ENCODE measurements at places on chromosomes 1 and 21.
A peak's percentile ranks its signal among the peaks of the same experiment; 100 is the strongest.

GRCh38 chr1:182198006-182198605 is 136.6 kb upstream of the ZNF648 start:
- DNase-seq = no peak

DNA sequence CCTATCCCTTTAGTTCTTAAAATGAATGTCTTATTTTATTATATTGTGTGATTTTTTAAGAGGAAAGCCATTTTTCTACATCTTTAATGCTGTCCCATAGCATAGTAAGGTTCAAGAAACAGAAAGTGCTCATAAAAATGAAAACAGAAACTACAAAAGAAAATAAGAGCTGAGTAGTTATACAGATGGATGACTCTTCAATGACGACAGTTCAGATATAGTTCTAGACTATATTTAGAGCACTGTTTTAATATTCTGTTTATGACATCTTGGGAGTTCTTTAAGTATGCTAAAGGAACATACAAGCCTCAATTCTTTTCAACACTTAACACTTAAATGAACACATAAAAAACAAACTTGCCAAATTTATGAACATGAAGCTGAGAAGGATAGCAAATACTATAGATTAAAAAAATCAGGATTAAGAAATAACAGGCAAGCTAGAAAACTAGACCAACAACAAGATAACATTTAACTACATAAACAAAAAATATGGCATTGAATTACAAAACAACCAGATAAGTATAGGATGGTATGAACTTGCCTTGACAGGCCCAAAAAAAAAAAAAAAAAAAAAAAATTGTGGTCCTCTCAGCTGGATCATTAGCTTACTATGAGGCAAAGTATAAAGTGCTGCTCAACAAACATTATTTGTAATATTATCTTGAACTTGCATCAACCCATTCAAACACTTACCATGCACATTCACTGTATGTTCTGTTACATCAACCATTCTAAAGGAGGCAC is 87.9 kb downstream of the ZZZ3 start:
- no peak for DNase-seq

GRCh38 chr1:236654957-236655356 is 31.3 kb upstream of the ACTN2 start:
- DNase-seq = no peak

GRCh38 chr1:97307151-97307550 is 585.6 kb downstream of the PTBP2 start:
- no peak for DNase-seq

- no peak for DNase-seq
These were observed 8.8 kb downstream of the RAB7B start for GRCh38 chr1:205994346-205994745.

- no peak for DNase-seq
These were observed 25.3 kb downstream of the SERTAD4 start for GRCh38 chr1:210257698-210258529.

GRCh38 chr1:113046569-113046968 is 26.4 kb upstream of the LRIG2 start:
- no peak for DNase-seq

GRCh38 chr1:230283678-230284077 is 142.5 kb downstream of the PGBD5 start:
- DNase-seq = no peak

- DNase-seq = no peak
These were observed 477 bp downstream of the ICMT start for GRCh38 chr1:6235296-6235677.

GRCh38 chr1:224747578-224747977 is 131.5 kb downstream of the CNIH3 start:
- DNase-seq = no peak

DNA sequence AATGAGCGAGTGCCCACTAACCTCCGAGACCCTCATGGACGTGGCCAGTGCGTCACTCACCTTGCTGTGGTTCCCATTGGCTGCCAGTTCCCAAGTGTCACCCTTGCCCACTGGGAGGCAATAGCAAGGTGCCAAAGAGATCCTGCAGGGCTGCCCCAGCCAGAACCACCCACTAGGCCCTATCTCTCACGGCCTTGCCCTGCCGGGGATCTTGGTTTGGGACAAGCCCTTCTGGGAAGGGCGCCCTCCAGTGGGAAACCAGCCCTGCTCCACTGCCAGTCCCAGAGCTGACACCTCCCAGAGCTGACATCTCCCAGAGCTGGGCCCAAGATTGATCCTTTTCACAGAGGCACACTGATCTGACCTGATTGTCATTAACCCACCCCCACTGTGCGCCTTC is 2.1 kb upstream of the SELENON start:
- no peak for DNase-seq

DNA sequence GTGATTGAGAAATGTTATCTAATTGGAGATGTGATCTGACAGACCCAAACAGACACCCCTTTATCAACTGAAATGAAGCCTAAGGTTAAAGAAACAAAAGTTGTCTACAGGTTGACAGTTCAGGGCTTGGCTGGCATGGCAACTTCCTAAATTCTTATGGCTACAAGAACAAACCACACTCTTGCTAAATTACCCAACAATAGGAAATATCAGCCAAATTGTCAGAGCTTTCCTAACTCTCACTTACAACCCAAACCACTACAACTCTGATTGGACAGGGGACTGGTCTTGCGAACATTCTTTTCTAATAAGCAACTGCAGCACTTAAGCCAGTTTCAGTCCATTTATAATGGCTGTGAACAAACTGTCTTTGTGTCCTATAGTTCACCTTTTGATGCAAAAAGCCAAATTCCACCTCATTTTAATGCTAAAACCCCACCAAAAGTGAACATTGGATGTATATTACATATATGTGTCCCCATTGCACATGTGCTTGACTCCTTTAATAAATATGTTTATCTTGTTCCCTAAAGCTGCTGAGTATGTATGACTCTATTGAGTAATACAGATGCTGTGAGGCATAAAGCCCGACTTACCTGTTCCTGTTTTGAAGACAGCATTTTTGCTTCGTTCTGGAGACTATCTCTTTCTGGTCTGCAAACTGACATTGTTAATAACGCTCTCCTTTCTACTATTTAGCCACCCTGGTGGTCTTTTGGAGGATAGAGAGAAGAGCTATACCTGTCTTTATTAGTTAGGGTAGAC is 101.3 kb upstream of the HMCN1 start:
- DNase-seq = peak; percentile 41

- DNase-seq = no peak
These were observed 57.9 kb downstream of the EPRS1 start for GRCh38 chr1:219988387-219988786.

DNA sequence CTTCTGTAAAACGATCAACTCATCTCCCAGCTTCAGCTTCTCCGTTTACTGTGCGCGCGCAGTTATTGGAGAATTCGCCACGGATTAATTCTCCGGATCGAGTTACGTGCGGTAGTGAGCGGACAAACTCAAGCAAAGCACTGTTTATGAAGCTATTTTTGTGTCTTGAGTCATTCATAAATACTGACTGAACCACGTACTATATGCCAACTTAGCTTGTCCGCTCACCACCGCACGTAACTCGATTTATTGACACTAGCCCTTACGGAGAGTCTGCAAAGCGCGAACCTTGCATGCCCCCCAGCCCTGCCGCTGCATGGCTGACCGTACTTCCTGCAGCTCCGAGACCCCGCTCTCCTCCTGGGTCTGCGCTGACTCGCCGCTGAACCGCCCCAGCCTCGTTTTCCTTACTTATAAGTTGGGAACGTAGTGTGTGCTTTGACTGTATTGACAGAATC is 773 bp downstream of the CHD1L start:
- DNase-seq = no peak

- DNase-seq = no peak
These were observed 54.8 kb downstream of the VCAM1 start for GRCh38 chr1:100774370-100774769.

DNA sequence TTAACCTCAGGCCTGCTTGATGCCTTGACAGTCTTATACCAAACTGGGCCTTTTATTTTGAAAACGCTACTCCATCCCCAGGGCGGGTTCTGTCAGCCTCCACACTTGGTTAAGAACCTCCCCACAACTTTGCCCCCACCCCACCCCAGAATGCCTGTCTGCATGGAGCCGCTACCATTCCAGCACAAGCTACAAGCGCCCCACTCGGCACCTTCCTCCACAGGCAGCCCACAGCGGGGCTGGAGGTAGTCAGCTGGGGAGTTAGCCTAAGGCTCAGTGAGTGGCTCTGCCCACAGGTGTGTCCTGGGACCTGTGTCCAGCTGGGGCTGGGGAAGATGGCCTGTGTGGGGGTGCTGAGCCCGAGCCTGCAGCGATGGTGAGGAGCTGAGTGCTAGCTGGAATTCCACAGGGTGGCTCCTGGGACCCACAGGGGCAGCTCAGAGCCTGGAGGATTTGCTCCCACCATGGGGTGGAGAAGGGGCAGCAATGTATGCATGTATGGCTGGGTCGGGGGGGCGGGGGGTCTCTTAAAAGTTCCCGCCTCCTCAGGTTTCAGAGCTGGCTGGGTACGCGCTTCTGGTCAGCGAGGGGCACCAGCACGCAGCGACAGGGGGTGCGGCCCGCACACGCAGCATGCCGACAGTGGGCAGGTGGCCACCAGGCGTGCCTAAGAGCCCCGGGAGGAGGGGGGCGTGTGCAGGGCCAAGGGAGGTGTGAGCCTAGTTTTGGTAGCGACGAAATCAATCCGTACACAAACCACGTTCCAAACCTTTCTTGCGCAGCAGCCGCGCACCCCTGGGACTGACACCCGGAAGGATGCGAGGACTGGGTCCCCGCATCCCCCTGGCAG is 917 bp downstream of the ETNK2 start:
- DNase-seq = no peak

DNA sequence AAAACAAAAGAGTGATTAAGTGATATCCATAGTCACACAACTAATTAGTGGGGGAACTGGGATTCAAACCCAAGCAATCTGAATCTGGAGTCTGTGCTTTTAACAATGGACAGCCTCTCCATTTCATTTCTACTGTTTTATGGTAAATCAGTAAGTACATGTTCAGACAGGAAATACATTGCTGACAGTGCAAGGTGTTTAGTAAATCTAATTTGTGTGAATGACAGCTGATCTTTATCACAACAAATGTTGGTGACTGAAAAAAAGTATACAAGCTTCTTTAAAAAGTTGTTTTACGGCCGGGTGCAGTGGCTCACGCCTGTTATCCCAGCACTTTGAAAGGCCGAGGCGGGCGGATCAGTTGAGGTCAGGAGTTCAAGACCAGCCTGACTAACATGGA is 20.6 kb downstream of the DONSON start:
- no peak for DNase-seq

DNA sequence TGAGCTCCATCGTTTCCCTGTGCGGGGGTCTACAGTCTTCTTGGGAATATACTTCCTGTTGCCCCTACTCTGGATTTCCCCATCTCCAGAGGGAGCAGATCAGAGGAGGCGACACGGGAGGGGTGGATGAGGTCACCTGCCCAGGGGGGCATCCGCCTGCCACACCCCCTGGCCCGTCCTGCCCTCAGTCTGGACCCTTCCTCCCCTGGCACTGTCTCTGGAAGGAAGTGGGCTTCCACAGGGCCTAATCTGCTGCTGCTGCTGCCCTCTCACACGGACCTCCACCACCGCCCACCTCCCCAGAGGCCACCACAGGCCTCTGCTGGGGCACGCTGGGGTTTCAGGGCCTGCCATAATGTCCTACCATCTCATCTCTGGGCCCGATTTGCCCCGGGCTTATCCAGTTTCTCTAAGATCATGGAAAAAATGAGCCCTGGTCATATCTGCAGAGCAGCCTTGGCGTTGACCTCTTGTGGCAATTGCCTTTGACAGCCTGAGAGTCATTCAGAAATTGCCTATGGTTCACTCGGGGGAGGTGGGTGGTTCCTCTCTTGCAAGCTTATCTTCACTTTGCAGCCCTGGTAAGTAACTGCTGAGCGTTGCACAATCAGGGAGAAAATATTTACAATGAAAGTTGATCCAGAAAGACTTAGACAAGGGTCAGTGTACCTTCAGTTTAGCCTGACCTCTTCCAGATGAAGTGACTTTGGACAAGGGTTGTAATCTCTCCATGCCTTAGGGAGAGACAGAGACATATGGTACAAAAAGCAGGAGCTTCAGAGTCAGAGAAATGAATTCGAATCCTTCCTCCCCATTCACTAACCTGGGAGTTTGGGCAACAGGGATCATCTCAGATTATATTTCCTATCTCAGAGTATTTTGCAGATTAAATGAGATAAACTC is 252.4 kb downstream of the TOMM20 start:
- peak; percentile 57 for DNase-seq

GRCh38 chr1:93880731-93881130 is 1.7 kb upstream of the DNTTIP2 start:
- DNase-seq = no peak

GRCh38 chr1:38923607-38924006 is 18.0 kb downstream of the RHBDL2 start:
- no peak for DNase-seq

DNA sequence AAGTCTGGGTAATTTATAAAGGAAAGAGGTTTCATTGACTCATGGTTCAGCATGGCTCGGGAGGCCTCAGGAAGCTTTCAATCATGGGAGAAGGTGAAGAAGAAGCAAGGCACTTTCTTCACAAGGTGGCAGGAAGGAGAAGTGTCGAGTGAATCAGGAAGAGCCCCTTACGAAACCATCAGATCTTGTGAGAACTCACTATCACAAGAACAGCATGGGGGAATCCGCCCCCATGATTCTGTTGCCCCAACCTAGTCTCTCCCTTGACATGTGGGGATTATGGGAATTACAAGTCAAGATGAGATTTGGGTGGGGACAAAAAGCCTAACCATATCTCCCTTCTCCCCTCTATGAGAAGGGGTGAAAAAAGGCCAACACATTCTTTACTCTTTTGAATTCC is 11.2 kb upstream of the IVNS1ABP start:
- DNase-seq = no peak

- DNase-seq = no peak
These were observed 9.8 kb upstream of the CAMTA1 start for GRCh38 chr1:6775261-6776043.

DNA sequence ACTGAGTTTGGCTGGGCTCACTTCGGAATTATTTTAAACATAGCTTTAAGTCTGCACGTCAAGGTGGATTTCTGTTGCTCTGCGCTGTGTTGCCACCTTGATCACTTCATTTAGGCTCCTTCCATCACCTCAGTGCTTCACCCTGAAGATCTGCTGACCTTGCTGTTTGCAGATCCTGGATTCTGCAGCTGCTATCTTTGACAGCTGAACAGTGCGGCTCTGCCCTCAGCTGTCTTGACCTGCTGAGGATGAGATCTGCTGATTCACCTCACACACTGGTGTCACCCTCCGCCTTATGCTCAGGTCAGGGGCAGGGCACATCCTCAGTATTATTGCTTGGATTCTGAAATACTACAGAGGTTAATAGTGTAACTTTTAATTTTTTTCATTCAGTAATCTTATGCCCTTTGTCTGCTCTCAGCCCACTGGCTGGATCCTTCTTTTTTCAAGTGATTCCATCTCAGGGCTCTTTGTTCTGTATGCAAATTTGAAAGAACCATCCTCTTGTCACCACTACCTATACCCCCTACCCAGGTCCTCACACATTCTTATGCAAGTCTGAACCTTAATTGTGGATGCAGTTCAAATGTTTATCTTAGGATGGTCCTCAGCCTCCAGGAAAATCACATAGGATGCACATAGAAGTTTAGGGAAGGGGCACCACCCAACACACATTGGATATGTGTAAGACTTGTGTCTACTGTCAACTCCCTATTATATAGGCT is 364.0 kb downstream of the OLFM3 start:
- no peak for DNase-seq
